ENCODE measurements at places on chromosomes 6 and 20.
A peak's percentile ranks its signal among the peaks of the same experiment; 100 is the strongest.

DNA sequence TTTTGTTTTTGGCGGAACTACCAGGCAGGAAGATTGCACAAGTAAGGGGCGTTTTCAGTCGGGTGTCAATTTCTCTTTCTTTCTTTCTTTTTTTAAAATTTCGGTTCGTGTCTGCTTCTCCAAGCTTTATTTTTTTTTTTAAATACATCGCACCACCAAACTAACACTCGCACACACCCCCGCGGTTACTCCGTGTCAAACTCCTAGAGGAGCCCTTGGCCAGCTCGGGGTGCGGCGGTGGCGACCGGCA is 338 bp downstream of the UTRN start:
- no peak for DNase-seq

GRCh38 chr6:137892271-137892708 is 25.2 kb downstream of the TNFAIP3 start:
- DNase-seq: no peak

DNA sequence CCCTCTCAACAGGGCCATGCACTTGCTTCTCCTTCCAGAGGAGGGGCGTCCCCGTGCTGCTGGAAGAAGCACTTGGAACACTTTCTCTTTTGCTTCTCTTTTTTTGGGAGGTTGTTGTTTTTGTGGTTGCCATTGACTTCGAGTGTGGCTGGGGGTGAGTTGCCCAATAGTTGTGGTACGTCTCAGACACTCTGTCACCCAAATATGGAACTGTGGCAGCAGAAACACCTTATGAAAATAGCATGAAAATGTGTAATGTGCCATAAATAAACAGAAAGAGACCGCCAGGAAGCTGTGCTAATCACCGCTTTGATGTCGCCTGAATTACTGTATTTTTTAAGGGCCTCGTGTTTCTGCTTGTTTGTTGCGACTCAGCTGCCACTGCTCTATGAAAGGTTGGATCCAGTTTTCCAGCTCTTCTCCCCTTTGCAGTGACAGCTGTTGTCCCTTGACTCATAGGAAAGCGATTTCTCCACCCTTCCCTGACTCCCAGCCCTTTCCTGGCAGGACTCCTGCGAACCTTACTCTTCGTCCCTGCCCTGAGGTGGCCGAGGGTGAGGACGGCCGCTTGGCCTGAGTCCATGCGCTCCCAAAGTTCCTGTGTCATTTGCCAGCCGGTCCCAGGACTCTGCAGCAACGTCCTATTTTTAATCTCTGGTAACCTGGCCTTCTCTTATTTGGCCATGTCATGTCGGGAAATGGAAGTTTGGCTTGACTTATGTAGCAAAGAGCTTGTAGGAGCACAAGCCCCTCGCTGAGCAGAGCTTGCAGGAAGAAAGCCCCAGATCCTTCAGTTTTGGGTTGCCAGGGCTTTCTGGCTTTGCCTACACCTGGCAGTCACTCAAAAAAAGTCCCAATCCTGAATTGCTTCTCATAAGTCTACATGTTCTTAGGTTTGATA is 694.6 kb downstream of the QKI start:
- DNase-seq: no peak

- DNase-seq: no peak
Observed at GRCh38 chr20:1381753-1382591, 10.9 kb downstream of the FKBP1A start.

DNA sequence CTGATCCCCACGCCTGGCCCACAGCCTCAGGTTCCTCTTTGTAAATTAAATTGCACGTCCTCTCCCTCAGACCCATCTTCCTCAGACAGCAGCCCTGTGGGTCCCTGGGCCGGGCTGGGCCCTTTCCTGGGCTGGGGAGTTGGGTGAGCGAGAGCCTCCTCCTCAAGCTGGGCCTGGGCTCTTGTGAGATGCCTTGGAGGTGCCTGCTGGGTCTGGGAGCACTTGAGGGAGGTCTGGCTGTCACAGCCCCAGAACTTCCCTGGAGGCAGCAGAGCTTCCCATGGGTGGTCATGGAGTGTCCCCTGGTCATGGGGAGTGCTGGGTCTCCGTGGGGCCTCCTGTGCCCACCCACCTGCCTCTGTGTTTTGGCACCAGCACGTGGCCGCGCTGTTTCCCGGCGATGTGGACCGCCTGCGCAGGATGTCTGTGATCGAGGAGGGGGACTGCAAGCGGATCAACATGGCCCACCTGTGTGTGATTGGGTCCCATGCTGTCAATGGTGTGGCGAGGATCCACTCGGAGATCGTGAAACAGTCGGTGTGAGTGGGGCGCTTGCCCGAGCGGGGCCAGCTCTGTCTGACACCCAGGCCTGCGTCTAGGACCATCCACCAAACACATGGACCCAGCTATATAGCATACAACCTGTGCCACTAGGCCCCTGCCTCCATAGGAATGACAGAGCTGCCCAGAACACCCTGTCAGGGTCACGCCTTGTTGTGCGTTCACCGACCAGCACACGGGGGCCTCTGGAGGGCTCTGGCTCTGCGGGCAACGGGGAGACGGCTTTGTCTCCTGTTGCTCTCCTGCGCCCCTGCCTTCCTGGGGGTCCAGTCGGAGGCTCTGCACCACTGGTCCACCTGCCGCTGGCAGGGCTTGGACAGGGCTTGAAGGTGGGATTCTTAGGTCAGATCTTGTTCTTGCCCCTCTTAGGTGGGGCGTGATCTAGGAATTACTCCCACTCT is 33.0 kb downstream of the PYGB start:
- DNase-seq: no peak

GRCh38 chr6:28267695-28268059 is 734 bp downstream of the ZSCAN26 start:
- no peak for DNase-seq

GRCh38 chr20:9999645-10000044 is 35.1 kb upstream of the ANKEF1 start:
- no peak for DNase-seq

DNA sequence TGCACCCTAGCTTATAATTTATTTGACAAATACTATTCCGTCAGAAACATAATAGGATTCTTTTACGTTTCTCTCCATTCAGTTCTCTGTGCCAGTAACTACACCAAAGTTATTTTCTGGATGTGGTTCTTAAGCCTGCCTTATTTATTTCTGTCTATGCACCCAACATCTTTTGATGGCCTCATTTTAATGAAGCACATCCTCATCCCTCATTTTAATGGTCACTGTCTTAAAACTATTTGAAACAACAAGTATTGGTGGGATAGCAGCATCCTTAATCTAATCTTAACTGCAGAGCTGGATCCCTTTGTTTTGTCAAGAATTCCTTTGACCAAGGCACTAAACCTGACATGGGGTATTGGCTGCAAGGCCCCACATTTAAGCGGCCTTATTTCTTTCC is 11.0 kb downstream of the FAM135A start:
- no peak for DNase-seq

DNA sequence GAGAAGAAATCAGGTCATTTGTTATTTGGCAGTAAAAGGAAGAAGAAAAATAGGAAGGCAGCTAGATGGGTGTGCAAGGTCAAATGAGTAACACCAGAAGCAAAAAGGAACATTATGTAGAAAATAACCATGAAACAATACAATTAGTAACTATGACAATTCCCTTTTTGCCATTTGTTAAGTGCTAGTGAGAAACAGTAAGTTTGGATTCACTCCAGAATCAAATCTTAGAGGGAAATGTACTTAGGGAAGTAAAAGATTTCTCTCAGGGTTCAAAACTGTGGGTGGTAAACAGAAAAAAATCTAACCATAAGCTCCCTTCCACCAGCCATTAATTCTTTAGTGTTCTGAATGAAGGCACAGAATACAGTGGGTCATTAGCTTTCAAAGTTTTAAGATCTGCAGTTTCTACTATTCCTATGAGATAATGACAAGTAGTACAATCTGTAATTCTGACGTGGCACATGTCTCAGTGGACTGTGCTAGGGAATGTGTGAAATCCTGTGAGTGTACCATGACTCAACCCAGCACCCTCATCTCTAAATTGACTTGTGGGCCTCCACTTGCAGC is 17.1 kb downstream of the REPS1 start:
- no peak for DNase-seq

GRCh38 chr6:13001927-13002326 is 285.4 kb downstream of the PHACTR1 start:
- DNase-seq: no peak

GRCh38 chr20:2101057-2101864 is at the start of gene STK35:
TSS of gene STK35 (plus strand) at chr20:2101827. CDS start at chr20:2101882, 55 bp downstream.
- peak; percentile 56 for DNase-seq

- DNase-seq: no peak
Observed at GRCh38 chr20:1830240-1830639, 65.0 kb upstream of the SIRPA start.

DNA sequence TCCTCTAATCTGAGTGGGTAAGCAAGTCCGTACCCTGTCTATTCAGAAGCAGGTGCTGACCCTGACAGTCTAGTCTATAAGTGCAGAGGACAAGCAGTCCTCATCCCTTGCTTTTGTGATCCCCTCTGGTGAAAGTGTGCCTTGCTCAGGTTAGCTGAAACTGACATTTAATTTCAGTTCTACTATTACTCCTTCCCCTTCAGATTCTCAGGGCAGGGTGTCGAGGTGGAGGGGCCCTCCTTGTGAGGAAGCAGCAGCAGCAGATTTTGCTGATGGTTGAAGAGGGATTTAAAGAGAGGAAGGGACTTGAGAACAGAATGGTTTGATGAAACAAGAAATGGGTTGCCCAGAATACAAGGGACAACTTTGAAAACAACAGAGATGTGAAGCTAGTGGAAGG is 309.3 kb downstream of the CLIC5 start:
- no peak for DNase-seq

DNA sequence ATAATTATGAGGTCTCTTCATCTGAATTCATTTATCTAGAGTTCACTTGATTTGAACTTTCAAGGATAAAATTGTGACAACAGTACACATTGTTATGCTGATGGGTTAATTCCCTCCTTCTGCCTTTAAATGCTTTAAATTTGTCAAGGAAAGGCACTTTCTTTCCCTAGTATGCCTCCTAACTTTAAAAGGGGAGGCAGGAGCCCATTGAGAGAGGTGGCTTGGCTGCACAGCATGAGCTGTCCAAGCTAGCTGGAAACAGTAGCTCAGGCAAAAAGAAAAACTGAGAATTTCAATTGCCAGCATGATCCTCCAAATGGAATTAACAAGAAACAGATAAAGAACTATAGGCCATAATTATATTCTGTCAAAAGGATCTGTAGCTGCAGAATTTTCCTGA is 243.3 kb upstream of the GRIK2 start:
- DNase-seq: no peak

GRCh38 chr6:72855471-72855870 is 233.6 kb downstream of the KCNQ5 start:
- DNase-seq: no peak

DNA sequence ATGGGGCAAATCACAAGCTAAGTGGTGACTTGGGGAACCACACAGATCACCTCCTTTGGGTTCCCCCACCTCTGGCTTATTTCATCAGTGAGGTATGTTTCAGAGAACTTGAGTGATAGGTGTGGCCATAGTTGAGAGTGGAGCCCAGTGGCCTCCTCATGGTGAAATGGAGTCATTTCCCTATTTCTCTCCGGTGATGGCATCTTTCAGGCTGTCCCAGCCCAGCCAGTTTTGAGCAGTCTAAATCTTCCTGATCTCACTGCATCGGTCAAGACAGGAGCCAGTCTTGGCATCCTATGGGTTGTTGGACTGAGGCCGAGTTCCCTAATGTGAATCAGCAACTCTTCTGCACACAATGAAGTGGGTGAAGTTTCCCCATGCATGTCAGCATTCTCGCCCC is 132.4 kb downstream of the EYA2 start:
- DNase-seq: no peak

- no peak for DNase-seq
Observed at GRCh38 chr20:8196096-8196495, 64.0 kb downstream of the PLCB1 start.

GRCh38 chr6:21404577-21404976 is 189.0 kb upstream of the SOX4 start:
- no peak for DNase-seq

- no peak for DNase-seq
Observed at GRCh38 chr6:112331306-112331705, 15.8 kb upstream of the RFPL4B start.

DNA sequence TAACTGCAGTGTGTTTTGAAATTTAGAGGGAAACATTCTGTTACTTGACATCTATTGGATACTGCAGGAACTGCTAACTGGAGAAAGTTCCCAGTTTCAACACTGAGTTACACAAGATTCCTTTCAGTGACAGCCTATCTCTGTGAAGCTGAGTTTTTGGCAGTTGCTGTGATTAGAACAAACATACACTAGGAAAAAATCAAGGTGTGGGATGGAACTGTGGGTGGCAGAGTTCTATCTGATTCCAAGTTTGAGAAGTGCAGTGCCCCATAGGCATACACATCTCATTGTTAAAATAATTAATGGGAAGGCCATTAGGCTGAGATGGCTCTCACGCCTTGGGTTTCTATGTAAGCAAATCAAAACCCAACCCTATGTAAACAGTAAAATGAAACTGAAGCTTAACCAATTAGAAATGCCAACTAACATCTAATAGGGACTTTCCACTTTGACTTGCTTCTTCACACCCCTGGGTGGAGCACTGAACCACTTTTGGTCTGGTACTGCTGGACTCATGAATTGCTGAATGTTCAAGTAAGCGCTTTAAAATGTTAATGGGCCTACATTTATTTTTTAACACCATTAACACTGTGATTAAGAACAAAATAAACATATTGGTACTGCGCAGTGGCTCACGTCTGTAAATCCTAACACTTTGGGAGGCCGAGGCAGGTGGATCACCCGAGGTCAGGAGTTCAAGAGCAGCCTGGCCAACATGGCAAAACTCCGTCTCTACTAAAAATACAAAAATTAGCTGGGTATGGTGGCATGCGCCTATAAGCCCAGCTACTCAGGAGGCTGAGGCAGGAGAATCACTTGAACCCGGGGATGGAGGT is 55.2 kb upstream of the TBC1D7 start:
- no peak for DNase-seq

GRCh38 chr6:159902620-159903019 is 11.8 kb downstream of the MAS1 start:
- DNase-seq: no peak

DNA sequence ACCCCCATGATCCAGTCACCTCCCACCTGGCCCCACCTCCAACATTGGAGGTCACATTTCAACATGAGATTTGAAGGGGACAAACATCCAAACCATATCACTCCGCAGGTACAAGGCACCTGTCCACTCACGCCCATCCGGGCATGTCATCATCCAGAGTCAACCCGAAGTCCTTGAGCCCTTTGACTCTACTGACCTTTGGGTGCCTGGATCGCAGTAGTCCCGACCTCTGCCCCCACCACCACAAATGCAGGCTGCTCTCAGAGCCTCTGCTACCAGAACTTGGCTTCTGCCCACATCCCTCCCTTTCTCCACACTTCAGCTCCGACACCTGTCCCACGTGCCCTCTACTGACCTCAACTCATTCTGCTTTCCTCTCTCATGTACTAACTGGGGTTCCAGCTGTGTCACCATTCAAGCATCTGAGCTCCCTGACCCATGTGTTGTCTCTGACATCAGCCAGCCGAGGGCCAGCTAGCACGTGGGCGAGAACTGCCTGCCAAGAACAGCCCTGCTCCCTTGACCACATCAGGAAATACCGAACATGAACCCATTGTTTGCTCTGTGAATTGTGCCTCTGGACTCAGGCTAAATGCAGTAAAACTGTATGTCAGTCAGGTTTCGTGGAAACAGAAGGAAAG is 498.3 kb upstream of the SULF2 start:
- no peak for DNase-seq
